ENCODE measurements at places on chromosomes 7 and 10.
A peak's percentile ranks its signal among the peaks of the same experiment; 100 is the strongest.

- peak; percentile 57 for DNase-seq
Measured at GRCh38 chr10:78371136-78371535, 337.5 kb downstream of the RPS24 start.

DNA sequence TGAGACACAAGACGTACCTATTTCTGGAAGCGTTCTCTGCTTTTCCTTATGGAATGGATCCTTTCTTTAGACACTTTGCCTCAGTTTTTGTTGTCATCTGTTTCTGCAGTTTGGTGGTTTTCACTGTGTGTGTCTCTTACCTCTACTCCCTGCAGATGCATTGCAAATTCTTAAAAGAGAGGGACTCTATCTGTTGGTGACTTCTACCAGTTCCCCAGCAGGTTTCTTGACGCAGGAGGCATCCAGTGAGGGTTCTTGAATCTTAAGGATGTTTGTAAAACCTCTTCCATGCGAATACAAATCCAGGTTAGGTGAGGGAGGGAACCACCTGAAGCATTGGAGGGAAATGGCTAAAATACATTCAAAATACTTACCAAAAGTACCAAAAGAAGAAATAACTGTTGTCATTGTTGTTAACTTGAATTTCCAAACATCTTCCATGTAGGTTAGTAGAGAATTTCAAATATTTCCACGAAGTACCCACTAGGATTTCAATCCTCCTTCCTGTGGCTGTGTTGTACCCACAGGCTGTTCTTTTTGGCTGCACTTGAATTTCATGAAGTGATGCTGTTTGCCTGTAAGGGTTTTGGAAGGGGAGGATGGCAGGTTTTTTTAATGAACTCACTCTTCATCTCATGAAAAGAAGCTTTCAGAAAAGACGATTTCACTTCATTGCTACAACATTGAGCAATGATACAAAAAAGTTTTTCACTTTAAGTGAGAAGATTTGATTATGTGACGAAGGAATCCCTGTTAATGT lies 32.2 kb downstream of the PLXDC2 start:
- DNase-seq, result no peak

GRCh38 chr7:77538281-77539212 lies 1.5 kb downstream of the PTPN12 start:
- DNase-seq, result peak; percentile 73

DNA sequence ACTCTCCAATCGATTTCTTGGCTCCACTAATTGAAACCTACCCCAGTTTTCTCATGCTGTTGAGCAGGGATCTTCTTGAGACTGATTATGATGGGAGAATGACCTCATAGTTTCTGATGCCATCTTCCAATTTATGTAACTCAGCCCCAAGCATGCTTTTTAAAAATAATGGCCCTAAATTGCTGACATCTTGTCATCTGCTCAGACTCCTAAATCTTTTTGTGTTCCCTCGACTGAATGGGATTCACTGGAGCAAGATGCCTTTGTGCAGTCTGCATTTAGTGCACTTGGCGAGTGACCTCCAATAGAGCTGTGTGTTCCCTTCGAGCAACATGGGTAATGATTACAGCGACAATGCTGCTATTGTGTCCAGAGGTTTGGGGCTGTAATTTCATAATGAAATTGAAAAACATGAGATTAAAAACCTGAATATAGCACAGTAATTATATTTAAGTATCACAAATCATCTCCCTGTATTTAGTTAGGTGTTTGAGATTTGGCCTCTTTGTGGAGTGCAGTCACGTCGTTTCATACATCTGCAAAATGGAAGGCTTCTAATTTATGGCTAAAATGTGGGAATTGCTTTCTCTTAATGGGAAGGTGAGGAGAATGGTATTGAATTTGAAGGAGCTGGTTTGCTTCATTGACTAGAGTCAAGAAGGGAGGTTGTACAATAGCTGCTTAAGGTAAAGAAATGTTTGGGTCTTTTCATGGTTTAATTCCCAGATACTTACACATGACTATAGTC lies 192.9 kb downstream of the AUTS2 start:
- DNase-seq, result no peak

DNA sequence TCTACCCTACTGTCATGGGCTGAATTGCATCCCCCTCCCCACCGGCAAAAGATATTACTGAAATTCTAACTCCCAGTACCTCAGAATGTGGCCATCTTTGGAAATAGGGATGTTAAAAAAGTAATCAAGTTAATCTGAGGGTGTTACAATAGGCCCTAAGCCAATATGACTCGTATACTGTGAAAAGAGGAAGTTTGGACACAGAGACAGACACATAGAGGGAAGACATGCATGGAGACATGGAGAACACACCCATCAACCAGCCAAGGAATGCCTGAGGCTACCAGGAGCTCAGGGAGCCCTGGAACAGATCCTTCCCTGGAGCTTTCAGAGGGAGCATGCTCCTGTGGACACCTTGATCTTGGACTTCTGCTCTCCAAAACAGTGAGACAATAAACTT lies 138.2 kb upstream of the ADO start:
- no peak for DNase-seq

GRCh38 chr10:34567659-34568253 lies 247.3 kb downstream of the PARD3 start:
- no peak for DNase-seq

DNA sequence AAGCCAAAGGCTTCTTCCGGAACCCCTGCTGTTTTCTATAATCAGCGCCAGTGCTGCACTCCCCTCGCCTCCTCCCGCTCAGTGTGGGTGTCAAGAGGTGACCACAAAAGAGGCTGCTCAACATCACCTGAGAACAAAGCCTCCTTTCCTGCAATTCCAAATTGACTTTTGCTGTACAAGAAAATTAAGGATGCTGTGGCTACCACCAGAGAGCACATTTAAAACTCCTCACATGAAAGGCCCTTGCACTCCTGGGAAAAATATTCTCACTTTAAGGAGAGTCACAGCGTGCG lies 96.4 kb downstream of the HIPK2 start:
- no peak for DNase-seq

DNA sequence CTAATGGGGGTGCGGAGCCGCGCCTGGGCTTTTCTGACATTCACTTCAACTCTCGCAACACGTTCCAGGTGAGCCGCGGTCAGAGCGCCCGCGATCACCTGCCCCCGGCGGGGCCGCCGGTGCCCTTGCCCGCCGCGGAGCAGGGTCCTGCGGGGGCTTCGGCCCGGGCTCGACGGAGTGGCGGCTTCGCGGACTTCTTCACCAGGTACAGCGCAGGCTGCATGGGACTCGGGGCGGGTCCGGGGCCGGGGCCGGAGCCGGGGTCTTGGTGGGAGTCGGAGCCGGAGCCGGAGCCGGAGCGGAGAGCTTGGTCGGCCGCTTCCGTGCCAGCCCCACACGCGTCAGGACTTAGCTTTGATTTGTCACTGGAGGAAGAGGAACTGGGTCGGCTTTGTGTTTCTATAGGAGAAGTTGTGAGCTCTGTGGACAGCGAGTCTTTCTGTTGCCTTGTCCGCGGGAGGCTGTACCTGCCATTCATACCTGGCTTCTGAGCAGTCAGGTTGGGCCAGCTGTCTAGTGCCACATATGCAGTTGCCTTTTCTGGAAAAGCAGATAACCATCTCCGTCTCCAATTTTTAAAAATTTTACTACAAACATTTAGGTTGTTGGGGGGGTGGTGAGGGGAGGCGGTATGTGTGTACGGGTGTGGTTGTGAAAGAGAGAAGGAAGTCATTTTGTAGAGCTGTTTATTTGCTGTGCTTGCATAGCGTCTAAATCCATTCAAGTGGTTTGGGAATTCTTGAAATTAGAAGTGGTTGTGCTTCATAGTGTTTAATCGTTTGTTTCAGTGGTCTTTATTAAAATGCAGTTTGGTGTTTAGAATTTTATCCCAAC lies 1.3 kb downstream of the TBC1D12 start:
- DNase-seq, result peak; percentile 52

DNA sequence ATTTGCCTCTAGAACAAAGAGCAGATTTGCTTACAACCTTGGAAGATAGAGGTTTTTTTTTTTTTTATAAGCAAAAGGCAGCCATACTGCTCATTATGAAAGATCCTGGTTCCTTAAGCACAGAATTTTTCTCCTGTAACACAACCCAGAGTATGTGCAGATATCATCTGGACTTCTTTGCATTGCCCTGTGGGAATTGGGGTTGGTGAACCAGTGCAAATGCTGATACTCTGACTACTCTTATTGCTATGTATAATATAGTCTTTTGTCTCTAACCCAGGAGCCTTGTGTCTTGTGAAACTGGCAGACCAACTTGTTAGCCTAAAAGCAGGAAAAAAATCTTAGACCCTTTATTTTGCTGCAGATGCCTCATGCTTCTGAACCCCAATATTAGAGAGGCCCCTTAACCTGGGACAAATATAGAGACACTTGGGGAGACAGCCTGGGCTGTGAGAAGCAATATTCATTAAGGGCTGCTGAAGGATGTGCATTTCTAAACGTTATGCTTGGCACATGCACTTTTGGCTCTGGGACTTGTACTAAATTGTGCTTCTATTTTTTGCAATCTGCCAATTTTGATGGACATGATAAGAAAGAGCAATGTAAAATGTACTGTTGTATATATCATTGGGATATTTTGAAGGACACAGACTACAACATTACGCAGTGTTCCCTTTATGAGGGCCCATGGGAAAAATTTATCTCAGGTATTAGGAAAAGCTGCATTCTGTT lies 78.9 kb downstream of the ANLN start:
- no peak for DNase-seq

DNA sequence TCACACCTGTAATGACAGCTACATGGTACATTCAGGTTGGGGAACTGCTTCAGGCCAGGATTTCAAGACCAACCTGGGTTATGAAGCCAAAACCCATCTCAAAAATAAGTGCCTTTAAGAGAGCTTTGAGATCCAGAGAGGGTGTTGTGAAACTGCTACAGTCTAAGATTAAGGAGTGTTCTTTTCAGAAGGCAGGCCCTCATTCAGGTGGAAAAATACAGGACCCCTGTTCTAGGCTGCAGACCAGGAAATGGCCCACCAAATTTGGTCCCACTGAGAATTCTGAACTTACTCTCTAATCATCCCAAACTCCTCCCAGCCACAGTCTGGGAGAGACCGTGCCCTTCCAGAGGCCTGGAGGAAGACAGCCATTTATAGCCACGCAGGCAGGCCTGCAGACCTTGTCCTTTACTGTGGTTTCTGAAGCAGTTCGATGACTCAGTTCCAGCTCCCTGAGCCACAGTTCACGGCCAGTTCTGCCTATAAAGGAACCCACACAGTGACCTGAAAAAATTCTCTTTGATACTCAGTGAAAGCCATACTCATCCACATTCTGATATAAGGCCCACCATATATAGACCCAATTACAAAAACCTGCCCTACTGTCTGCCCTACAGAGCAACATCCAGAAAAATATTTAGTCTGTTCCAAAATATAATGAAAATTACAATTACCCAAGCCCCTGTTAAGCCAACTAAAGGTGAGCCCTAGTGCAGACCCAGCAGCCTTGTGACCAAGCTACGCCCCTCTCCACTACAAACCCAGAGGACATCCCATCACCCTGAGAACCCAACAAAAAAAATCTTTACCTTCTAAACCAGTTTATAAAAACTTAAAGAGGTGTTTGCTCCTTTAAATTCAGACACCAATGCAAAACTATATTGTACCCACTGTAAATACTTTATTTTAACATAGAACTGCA lies 21.2 kb downstream of the ZNF680 start:
- no peak for DNase-seq

- no peak for DNase-seq
Measured at GRCh38 chr7:17968791-17969715, 28.8 kb upstream of the SNX13 start.

- no peak for DNase-seq
Measured at GRCh38 chr7:42758124-42758523, 153.7 kb downstream of the C7orf25 start.

- DNase-seq, result no peak
Measured at GRCh38 chr7:128827971-128828711, 2.1 kb upstream of the FLNC start.

DNA sequence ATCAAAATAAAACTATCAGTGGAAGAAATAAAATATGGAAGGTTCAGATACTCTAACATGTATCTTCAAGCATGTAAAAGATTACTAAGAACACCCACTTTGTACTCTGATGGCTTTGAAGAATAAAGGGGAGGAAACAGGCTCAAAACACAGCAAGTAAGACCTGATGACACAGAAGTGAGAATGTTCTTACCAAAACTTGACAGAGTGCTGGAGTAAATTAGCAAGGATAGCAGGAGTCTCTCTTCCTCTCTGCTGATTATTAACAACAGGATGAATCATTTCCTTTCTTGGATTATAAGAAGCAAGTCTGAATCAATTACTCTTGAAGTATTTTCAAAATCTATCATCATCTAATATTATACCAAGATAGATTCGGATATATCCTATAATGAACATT lies 47.5 kb downstream of the GLI3 start:
- DNase-seq, result no peak

DNA sequence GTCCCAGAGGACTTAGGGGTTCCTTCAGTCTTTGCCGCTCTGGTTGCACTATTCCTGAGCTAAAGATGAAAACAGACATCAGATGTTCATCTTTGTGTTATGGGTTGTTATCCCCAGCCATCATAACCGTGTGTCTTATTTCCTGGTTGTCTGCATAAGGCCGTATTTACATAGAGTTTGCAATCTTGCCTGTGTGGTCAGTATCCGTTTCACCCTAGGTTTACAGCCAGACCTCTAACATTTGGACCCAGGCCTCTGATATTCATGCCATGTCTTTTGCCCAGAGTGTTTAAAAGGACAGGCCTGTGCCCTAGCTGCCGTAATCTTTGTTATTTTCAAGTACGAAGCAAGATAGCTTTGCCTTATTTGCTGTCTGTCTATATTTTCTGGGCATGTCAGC lies 26.6 kb downstream of the LRRC4 start:
- no peak for DNase-seq

DNA sequence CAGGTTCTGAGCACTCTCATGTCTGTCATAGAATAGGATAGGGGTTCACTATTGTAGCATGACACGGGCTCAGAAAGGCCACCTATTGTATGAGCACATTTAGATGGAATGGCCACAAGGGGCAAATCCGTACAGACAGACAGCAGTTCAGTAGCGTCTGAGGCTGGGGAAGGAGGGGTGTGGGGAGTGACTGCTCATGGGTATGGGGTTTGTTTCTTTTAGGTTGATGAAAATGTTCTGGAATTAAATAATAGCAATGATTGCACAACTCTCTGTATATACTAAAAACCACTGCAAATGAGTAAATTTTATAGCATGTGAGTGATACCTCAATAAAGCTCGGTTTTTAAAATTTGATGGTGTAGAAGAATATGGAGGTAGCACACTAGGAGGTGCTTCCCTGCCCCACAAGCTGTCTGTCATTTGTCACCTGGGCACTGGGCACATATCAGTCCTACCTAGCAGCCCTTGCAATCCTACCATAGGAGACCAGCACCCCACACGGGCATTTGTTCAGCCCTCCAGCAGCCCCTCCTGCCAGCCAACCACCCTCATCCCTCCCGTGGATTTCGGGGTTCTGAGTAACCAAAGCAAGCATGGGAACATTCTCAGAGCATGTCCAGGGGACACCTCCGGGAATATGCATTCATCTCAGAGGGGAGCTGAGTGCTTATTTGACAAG lies 35.2 kb downstream of the KCNMA1 start:
- no peak for DNase-seq

GRCh38 chr7:28346256-28346655 lies 66.1 kb upstream of the CREB5 start:
- DNase-seq, result no peak

- no peak for DNase-seq
Measured at GRCh38 chr7:156576216-156577058, 64.1 kb upstream of the RNF32 start.

- no peak for DNase-seq
Measured at GRCh38 chr10:4103603-4104002, 318.6 kb upstream of the KLF6 start.

- no peak for DNase-seq
Measured at GRCh38 chr10:14173391-14173705, 157.4 kb downstream of the FRMD4A start.

- DNase-seq, result no peak
Measured at GRCh38 chr7:149240637-149241036, 1.2 kb downstream of the ZNF212 start.

- no peak for DNase-seq
Measured at GRCh38 chr7:150311711-150312110, 11.4 kb upstream of the LRRC61 start.

Data from D341Med (cell line).